ENCODE measurements at places on chromosomes 4 and X.

DNA sequence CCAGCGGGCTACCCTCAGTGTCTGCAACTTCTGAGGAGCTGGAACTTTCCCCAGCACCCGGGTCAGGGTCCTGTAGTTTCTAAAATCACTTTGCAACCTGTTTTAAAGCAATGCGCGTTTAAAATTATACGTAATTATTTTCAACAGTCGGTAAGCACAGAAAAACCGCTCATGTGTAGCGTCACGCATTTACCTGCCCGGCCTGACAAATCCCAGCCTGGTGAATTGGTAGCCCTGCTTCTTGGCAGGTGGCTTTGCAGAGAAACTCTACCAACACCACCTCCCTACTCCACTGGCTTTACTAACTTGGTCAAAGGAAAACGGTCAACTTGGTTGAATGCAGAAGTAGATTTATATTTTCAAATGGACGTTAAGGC, 640 bp downstream of the BANK1 start:
- DNase-seq, result no peak

DNA sequence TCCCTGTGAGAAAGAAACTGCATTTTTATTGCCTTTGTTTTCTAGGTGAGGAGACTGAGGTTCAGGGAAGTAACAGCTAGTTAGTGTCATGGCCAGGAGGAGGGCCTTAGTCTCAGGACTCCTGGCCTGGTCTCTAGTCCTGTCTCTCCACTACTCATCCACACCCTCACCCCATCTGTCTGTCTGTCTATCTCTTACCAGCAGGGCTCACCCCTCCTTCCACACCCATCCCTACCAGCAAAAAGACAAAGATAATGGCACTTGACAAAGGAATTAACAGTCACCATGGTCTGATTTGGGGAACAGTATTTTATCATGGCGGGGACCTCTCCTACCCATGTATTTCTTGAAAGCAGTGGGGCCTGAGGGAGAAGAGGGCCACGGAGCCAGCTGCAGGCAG, 125.8 kb downstream of the REPS2 start:
- no peak for DNase-seq

DNA sequence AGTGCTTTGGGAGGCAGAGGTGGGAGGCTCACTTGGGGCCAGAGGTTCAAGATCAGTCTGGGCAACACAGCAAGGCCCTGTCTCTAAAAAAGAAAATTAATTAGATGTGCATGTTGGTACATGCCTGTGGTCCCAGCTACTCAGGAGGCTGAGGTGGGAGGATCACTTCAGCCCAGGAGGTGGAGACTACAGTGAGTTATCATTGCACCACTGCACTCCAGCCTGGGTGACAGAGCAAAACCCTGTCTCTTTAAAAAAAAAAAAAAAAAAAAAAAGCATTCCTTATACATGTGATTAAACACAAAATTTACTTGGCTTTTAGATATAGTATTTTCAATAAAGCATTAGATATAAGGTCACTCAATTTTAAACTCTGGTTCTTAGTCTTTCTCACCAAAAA, 34.9 kb downstream of the SMARCA1 start:
- no peak for DNase-seq

GRCh38 chr4:76781698-76782595, 116.0 kb downstream of the SOWAHB start:
- no peak for DNase-seq

DNA sequence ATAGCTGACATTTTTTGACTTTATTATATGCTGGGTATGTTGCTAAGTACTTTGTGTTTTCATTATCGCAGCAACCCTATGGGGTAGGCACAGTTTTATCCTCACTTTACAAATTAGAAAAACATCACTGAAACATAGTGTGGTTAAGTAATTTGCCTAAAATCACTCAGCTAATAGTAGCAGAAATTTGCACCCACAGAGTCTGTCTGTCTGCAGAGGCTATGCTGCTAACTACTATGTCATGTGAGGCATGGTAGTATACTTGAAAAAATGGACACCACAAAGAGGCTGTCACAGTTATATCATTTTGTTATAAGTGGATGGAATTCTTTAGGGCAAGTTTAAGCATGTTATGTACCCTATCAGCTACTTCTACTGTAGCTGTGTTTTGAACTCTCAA, 69.0 kb downstream of the STAG2 start:
- DNase-seq, result no peak

- DNase-seq, result no peak
These were observed 426.4 kb downstream of the PDGFC start for GRCh38 chr4:156545003-156545785.

DNA sequence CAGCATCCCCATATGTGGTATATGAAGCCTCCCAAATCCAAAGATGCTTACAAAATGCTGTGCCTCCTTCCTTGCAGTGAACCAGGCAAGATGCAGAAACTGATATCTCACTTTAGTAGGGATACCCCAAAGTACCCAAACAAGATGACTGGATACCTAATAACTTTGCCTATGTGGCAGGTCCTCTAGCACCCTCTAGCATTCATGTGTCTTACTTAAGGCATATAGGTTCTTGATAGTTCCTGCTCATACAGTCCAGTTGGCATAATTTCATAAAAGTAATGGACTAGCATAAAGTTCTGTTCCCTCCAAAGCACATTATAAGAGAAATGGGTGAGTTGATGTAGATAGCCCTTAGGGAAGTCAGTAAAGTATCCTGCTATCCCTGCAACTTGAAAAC, 36.8 kb upstream of the SPP1 start:
- no peak for DNase-seq

- no peak for DNase-seq
These were observed 105.4 kb downstream of the ANXA3 start for GRCh38 chr4:78656968-78657445.

- no peak for DNase-seq
These were observed 738.3 kb upstream of the TENM3 start for GRCh38 chr4:181504924-181505323.

GRCh38 chrX:129983575-129984110, 1.2 kb downstream of the BCORL1 start:
- DNase-seq, result no peak

DNA sequence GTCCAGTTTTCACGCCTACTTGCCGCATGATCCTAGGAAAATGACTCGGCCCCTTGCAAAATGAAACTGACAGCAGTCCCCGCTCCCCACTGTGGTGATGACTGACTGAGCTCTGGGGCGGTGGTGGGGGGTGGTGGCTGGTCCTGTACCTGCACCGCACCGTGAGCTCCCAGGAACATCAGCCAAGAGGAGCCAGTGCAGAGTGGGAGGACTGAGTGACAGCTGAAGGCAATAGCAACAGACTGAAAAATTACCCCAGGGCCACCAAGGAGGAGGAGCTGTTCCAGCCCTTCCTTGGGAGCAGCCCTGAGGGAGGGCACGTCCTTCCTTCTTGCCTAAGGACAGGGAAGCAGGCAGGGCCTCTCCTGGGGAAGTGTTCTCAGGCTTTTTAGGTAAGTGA, 2.4 kb upstream of the C4orf50 start:
- no peak for DNase-seq

DNA sequence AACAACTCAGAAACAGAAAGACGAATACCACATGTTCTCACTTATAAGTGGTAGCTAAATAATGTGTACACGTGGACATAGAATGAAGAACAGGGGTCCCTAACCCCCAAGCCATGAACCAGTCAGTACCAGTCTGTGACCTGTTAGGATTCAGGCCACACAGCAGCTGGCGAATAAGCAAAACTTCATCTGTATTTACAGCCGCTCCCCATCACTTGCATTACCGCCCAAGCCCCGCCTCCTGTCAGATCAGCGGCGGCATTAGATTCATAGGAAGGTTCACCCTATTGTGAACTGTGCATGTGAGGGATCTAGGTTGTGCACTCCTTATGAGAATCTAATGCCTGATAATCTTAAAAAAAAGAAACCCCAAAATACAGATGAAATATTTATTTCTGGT, 1128.7 kb downstream of the NLGN4X start:
- no peak for DNase-seq

DNA sequence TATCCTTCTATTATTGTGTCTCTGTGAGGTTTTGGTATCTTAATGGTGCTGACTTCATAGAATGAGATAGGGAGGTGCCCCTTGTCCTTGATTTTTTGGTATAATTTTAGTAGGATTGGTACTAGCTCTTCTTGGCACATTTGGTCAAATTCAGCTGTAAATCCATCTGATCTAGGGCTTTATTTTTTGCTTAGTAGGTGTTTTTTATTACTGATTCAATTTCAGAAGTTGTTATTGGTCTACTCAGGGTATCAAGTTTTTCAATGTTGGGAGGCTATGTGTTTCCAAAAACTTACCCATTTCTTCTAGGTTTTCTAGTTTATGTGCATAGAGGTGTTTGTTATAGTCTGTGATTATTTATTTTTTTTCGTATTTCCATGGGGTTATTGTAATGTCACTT, 103.3 kb downstream of the SH3BGRL start:
- DNase-seq, result no peak

DNA sequence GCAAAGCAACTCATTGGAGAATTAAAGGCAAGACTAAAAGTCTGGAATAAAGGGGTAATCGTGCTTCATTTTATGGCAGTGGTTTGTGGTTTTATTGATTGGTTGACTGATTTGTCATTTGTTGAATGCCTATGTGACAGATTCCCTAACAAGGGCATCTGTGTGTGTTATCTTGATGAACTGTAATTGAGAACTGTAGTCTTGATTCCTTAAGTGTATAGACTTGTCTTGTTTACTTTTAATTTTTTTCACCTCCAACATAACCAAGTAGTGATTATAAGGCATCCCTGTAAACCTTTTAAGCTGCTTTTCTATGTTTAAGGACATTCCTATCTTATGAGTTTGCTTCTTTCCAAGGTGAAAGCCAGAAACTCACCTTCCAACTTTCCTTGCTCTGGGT, 216.0 kb upstream of the TAPT1 start:
- DNase-seq, result no peak

- no peak for DNase-seq
These were observed 768 bp downstream of the CLCN4 start for GRCh38 chrX:10157543-10157942.

DNA sequence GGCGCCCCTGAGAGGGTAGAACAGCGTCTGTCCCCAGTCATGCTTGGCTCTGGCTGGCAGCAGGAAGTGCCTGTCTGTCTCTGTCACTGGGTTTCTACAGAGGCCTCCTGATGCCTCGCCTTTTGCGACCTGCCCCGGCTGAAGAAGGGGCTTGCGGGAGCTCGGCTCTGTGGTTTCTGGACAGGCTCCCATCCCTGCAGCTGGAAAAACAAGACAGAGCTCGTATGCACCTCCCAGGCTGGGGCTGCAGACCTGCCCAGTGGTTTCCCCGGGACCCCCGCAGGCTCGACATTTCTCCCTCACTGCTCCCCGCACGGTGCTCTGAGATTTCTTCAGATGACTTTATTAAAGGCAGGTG, 57.0 kb upstream of the SORCS2 start:
- DNase-seq, result no peak

GRCh38 chr4:2931512-2932301, 31.5 kb downstream of the NOP14 start:
- no peak for DNase-seq

DNA sequence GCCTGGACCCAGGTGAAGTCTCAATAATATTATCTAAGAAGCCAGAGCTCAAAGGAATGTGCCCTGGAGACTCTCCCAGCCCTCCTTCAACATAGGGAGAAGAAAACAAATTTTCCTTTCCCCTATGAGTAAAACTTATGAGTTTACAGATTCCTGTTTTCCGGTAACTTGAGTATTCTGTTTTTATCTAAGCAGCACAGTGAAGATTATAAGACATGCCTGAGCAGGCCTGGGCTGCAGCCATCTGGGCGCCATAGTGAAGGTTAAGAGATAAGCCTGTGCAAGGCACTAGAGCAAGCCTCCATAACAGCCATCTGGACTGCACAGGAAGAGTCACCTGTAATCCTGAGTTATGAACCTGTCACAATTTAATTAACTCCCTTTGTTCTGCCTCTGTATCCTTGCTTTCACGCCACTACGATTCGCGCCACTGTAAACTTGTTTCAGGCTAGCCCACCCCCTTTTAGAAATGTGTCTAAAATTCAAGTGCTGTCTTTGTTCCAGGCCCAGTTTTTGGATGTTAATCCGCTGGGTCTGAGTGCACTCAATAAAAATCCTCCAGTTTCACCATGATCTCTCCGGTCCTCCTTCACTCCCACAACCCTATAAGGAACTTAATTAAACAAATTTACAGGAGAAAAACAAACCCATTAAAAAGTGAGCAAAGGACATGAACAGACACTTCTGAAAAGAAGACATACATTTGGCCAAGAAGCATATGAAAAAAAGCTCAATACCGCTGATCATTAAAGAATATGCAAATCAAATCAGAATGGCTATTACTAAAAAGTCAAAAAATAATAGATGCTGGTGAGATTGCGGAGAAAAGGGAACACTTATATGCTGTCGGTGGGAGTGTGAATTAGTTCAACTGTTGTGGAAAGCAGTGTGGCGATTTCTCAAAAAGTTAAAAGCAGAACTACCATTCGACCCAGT, 189.5 kb downstream of the APBB2 start:
- DNase-seq, result no peak

- DNase-seq, result no peak
These were observed 101.2 kb upstream of the SLC4A4 start for GRCh38 chr4:71237641-71238040.

DNA sequence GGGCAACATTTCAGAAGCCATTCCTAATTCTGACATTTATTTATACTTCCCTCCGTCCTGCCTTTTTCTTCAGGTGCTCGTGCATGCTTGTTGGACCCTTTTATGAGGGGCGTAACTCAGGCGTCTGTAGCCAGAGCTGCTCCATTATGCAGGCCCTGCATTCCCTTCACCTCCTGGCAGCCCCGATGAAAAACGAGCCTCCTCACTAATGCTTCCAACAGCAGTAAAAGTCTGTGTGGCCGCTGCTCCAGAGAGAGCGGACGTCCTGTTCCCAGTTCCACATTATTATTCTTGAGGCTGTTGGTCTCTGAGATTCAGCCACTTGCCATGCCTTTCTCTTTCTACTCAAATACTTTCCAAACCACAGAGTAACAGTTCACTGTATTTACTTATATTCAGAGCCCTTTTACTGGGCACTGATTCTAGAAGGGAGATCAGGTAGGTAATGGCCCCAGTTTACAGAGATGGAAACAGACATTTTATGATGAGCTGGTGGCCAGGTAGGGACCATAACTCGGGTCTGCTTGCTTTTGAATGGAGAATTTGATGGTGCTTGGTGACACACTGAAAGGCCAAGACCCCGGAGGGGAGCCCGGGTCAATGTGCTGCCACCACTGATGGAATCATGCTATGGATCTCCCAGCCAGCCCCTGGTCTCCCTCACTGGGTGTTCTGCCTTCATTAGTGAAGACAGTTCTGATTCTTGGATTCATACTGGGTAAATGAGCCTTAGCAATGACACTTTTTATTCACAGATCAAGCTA, 101.0 kb downstream of the GATB start:
- no peak for DNase-seq

DNA sequence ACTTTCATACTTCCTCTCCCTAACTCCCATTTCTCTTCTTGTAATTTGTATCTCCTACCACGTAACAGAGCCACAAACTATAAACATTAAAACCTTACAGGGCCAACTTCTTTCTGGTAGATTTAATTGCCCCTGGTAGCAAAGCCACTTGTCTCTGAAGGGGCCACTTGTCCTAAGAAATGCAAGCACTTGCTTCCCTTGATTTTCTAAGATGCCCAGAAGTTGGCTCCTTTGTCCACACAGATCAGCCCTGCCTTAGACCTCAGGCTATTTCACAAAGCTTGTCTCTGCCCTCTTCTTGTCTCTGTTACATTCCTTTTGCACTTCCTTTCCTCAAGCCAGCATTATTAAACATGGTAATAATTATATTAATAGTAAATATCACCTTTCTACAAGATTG, 80.6 kb upstream of the CXXC4 start:
- DNase-seq, result no peak
